ENCODE measurements at places on chromosomes 7 and 10.

- DNase-seq: no peak
Measured at GRCh38 chr7:111029141-111029572, 61.8 kb upstream of the LRRN3 start.

DNA sequence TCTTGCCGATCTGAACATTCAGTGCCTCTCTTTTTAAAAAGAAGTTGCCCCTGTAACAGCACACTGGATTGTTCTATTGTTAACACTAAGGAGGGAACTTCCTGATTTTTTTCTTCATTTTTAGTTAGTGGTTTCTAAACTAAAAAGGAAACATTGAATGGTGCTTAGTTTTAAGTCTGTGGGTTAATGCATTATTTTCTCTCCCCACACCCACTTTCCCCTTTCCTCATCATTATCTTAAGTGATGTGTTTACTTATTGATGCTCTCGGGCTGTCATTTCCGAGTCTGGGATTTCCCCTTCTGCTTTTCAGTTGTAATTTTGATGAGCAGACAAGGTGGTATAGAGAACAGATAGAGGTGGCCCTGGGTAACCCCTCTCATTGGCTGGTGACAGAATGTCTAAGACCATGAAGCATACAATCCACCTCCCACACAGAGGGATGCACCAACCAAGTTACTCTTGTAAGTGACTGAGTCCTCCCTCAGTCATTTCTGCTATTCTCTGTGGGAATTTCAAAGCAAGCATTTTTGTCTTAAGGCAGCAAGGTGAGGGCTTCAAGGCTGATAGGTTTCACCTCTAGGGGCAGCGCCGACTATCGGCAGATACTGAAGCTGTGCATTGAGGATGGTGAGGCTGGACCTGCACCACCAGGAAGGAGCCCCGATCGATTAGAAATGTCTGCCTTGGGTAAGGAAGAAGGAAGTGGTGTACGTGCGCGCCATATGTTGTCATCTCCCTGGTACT is 49.5 kb downstream of the CHN2 start:
- no peak for DNase-seq

DNA sequence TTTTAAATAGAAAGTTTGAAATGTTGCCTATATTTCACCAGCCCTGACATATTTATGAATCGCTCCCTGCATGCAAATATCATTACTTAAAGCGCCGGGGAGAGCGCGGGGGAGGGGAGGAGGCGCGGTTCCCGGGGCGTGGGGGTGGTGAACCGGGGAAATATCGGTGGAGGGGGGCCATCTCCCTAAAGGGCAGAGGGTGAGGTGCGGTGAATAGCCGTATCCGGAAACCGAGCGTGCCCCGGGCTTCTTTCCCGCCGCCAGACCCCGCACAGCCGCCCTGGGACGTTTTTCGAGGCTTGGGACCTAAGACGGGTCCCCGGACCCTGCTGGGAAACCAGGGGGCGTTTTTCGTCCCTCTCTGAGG is 6.9 kb upstream of the ZNF503 start:
- no peak for DNase-seq

DNA sequence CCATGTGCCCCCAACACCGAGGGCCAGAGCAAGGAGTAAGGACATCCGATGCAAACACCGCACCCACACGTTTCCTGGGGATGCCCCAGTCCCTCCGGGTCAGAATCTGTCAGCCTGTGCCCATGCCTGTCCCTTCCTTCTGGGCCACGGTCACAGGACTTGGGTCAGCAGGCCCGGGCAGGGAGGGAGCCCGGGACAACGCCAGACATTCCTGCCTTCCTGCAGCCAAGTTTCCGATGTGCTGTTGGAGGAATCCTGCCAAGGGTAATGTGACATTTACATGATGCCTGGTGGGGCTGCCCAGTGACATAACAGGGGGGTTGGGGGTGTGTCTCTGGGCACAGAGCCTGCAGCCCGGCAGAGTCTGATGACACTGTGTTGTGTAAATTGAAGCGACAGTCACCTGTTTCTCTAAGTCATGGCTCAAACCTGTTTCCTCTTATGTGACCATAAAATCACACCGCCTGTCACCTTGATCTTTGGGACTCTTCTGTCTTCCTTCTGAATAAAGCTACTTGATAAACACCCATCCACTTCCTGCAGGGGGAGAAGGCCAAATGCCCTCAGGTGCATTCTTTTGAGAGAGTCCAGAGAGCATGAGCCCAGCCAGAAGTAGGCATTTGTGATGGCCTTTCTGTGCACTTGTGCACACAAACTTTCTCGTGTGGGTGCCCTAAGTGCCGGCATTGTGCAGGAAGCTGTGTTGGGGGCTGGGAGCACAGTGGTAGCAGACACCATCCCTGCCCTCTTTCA is 175.3 kb upstream of the RHEB start:
- no peak for DNase-seq

DNA sequence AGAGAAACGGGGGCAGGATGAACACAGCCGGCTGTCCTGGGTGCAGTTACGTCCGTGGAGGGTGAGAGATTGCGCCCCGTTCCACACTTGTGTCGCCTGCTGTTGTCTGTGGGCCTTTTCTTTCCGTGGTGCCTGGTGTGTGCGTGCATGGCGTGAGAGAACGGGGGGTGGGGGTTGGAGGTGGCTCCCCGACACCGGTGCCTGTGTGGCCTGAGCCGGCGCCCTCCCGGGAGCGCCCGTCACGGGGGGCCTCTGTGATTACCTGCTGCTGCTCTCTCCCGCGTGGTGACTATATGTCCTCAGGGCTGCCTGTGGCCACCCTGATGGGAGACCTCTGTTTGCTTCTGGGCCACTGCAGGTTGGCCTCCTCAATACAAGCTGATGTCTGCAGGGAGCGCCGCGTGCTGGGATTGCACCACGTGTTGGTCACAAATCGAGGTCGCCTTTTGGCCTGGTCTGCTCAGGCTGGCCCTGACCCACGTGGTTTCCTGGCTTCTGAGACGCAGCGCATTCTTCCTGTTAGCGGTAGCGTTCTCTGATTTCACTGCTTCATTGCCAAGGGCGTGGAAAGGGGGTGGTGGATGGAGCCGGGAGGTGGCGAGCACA is 10.9 kb upstream of the AP5Z1 start:
- DNase-seq: no peak

GRCh38 chr7:51308696-51309095 is 7.9 kb downstream of the COBL start:
- no peak for DNase-seq

GRCh38 chr10:11448190-11448544 is 163.3 kb downstream of the USP6NL start:
- no peak for DNase-seq

- DNase-seq: no peak
Measured at GRCh38 chr10:14585287-14586193, 189.2 kb downstream of the FAM107B start.

DNA sequence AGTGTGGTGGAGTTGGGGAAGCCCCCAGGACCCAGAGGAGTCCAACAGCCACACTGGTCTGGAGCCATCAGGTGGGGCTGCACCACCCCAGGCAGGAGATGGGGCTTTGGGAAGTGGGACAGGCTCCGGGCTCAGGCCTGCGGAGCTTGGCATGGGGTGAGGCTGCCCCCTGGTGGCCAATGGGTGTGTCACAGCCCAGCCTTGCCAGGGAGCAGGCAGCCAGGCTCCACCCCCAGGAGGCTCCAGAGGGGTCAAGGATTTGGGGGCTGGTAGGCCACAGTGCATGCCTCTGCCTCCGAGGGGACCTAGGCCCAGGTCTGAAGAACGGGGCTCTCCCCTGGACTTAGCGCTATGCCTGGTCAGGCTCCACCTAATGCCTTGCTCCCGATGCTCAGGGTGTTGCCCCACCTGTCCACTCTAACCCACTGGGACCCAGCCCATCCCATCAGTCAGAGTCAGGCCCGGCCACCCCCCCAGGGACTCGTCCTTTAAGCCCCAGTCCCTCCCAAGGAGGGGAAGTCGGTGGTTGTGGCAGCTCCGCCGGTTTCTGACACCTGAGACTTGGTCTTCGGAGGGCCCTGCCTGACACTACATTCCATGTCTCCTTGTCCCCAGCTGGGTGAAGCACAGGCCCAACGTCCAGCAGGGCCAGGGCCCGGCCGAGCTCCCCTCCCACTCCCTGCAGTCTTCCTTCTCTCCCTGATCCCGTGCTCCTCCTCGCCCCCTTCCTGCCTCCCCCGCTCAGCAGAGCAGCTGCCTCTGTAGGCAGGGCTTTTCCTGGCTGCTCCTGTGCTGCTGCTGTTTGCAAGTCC is 11.3 kb upstream of the SAMD8 start:
- DNase-seq: peak; percentile 54

- DNase-seq: no peak
Measured at GRCh38 chr10:88336334-88336733, 246.8 kb downstream of the RNLS start.

DNA sequence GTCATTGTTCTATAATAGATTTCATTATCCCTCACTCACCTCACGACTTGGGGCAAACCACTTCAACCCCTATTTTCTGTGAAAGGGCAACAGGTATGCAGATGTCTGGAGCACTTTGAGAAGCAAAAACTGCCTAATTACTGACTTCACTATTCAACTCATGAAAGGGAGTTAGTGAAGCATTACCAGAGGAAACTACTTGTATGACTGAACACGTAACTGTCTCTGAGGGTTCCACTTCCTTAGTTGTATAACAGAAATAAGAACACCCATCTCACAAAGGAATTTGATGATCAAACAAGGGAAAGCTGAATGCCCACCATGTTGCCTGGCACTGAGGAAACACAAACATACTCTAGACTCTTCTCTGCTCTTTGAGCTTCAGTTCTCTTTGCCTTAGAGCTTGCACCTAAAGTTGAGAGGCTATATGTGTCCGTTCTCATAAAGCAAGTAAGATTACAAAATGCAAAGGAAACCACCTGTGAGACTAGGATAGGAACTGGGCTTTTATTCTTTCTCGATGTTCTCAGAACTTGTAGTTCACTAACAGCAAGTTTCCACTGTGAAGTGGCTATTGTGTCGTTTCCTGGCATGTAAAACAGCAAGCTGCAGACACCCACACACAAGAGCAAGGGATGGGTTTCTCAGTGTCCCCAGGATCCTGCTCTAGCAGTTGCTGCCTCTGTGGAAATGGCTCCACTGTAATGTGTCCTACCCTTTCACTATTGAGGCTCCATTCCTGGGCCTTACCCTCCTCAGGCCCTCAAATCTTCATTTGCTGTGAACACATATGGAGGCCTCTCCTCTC is 2.6 kb downstream of the TMEM243 start:
- peak; percentile 5 for DNase-seq

DNA sequence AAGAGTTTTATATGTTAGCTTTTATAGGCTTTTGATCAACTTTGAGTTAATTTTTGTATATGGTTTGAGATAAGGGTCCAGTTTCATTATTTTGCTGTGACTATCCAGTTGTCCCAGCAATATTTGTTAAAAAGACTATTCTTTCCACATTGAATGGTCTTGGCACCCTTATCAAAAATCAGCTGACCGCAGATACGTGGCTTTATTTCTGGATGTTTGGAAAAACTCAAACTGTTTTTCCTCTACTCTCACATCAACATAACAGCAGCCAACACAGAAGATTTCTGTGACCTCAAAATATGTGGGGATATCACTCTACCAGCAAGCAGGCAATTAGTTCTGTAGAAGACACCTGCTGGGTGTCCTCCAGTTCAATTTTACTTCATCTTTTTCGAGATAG is 116.6 kb upstream of the GLCCI1 start:
- DNase-seq: no peak

DNA sequence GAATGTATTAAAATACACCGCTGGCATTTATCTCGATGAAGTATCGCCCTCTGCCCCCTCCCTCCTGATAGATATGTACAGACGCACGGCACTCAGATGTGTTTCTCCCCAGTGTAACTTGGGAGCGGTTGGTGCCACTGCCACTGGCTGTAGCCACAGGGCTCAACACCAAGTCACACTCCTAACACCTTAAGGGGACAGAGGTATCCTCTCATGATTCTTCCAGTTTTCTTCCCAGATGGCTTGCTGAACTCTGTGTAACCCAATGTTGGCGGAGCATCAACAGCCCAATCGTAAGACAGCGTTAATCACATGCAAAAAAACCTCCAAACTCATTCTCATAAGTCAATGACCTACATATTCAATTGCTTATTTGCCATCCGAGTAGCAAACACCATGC is 35.5 kb downstream of the CTBP2 start:
- DNase-seq: no peak

DNA sequence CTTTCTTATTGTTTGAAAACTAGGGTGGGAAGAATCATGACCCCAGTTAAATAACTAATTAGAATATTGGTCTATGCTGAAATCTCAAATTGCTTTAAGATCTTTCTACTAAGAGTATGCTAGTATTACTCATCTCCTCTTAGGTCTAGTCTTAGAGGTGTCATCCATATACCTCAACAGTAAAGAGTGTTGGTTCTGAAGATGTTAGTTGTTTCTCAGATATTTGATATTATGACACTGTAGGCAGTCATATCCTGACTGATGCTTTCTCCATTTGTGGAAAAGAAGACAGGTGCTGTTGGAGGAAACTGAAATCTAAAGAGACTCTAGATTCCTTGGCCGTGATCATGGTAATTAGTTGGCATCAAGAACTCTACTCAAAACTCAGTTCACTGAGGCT is 21.2 kb downstream of the BPGM start:
- no peak for DNase-seq

DNA sequence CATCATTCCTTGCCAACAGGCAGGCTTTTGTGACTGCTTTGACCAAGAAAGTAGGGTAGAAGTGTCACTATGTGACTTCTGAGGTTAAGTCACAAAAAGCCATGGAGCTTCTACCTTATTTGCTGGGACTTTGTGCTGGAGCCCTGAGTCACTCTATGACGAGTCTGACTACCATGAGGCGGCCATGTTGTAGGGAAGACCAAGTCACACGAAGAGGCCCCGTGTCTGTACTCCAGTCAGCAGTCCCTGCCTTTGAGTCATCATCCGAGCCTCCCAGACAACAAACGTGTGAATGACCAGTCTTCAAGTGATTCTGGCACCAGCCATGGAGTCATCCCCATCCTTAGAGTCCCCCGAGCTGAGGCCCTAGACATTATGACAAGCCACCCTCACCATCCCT is 3.5 kb upstream of the MYL10 start:
- DNase-seq: no peak

GRCh38 chr7:80644054-80644453 is 5.6 kb downstream of the CD36 start:
- DNase-seq: no peak

- no peak for DNase-seq
Measured at GRCh38 chr10:76082956-76083355, 651.5 kb downstream of the LRMDA start.

- DNase-seq: no peak
Measured at GRCh38 chr10:129949891-129950291, 14.2 kb downstream of the EBF3 start.

DNA sequence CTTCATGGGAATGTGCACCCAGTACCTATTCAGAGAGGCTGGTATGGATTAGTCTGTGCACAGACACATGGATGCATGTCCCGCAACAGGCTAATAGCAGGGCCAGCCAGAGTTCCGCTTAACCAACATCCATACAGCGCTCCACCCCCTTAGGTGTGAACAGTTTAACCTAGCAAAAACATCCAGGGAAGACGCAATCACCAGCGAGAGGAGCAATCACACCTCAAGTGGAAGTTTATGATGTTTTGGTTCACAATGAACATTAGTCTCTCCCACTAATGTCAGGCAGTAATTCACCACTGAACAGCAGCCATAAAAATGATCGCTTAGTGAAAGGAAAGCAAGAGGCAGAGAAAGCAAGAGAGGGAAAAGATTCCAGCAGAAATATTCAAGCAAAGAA is 91.1 kb downstream of the PLXNA4 start:
- DNase-seq: no peak

- no peak for DNase-seq
Measured at GRCh38 chr7:26000841-26001240, 151.2 kb upstream of the NFE2L3 start.

- no peak for DNase-seq
Measured at GRCh38 chr7:3217166-3217565, 83.9 kb upstream of the SDK1 start.

- DNase-seq: no peak
Measured at GRCh38 chr10:89336241-89336640, 8.4 kb downstream of the IFIT3 start.
